ENCODE measurements at places on chromosomes 13 and 19.
A peak's percentile ranks its signal among the peaks of the same experiment; 100 is the strongest.

GRCh38 chr13:29886446-29886845, 36.0 kb upstream of the UBL3 start:
- H3K27me3 ChIP-seq, result no peaks in the 10 kb centered on the region
- H3K36me3 ChIP-seq, result no peaks in the 10 kb centered on the region
- DNase-seq, result no peak
- peaks cover 2% of the 10 kb centered on the region for H3K4me1 ChIP-seq

- H3K4me3 ChIP-seq, result no peak overlapping the region
- H3K27ac ChIP-seq, result no peak overlapping the region
- no peaks in the 10 kb centered on the region for H3K4me1 ChIP-seq
- no peak for DNase-seq
- no peaks in the 10 kb centered on the region for H3K36me3 ChIP-seq
- H3K27me3 ChIP-seq, result peaks cover 29% of the 10 kb centered on the region
These were observed 6.6 kb upstream of the SIGLEC12 start for GRCh38 chr19:51508059-51508733.

DNA sequence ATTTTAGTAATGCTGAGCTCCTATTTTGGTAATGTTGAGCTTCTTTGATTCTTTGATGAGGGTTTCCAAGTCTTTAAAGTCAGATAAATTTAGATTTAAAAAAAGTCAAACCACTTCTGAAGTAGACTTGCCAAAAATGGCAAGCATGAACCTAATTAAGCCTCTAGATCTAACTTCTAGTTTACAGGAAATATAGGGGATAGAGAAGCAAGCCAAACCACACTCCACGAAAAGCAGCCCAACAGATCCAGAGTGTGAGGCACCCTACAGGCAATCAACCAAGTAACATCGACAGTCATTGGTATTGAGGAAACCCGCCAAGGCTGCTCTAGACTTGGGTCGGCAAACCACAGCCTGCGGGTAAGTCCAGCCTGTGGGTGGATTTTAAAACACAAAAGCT, 3.7 kb downstream of the GGACT start:
- no peak for DNase-seq
- no peaks in the 10 kb centered on the region for H3K27me3 ChIP-seq
- no peak overlapping the region for H3K4me3 ChIP-seq
- H3K27ac ChIP-seq, result no peak overlapping the region
- H3K36me3 ChIP-seq, result peaks cover 4% of the 10 kb centered on the region

DNA sequence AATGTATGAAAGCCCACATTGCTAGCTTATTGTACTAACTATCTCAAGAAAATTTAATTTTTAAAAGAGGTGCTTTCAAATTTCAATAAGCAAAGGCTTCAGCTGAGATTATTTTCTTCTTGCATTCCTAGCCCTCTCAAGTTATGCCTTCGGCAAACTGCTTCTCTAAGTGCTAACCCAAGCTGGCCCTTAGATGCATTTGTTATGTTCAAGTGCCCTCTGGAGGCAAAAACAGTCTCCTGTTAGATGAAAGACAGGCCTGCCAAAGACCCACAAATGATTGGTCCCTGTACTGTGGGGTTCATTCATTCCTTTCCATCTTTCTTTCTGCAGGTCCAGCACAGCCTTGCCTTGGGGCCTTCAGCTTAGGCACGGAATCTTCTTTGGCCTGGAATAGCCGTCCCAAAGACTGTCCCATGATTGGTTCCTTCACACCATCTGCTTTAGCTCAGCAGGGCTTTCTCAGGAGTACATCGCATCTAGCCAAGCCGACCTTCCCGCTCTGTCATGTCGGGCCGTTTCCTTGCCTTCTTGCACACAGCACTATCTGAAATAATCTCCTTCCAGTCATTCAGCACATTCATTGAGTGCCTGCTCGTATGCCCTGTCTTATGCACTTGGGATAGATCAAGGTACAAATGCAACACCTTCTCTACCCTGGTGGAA, 26.4 kb upstream of the TPTE2 start:
- H3K4me1 ChIP-seq, result no peaks in the 10 kb centered on the region
- H3K27me3 ChIP-seq, result no peaks in the 10 kb centered on the region
- DNase-seq, result peak; percentile 27
- no peaks in the 10 kb centered on the region for H3K36me3 ChIP-seq
- no peak overlapping the region for H3K27ac ChIP-seq
- no peak overlapping the region for H3K4me3 ChIP-seq

DNA sequence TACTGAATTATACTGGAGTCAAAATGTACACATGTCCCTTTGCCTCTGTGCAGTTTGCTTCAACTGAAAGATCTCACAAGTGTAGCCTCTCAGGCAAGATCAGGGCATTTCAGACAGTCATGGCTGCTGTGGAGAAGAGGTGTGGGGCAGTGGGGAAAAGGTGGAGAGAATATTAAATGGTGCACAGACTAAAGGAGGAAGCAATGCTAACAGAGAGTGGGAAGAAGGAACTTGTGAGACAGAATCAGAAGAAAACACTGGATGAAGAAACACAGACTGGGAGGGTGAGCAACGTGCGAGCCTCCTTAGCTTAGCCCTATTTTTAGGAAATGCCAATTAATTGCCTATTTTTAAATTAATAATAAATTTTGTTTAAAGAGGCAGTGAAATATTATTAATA, 49.6 kb upstream of the RAP2A start:
- no peak overlapping the region for H3K4me3 ChIP-seq
- no peaks in the 10 kb centered on the region for H3K4me1 ChIP-seq
- DNase-seq, result no peak
- no peak overlapping the region for H3K27ac ChIP-seq

DNA sequence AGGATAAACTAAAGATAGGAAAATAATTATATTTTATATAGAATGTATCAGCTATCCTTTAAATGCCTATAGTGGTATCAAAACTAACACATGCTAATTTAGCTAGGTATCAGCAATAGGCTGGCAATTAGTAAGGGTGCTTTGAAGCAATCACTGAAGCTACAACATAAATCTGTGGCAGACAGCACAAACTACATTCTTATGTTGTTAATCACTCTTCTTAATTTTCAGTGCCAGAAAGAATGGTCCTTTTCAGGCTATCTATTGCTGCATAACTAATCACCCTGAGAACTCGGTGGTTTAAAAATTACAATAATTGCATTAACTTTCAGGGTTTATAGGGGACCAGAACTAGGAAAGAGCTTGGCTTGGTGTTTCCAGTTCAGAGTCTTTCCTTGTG, 963.1 kb downstream of the EFNB2 start:
- no peaks in the 10 kb centered on the region for H3K27me3 ChIP-seq
- no peak overlapping the region for H3K27ac ChIP-seq
- no peaks in the 10 kb centered on the region for H3K36me3 ChIP-seq
- DNase-seq, result peak; percentile 17

DNA sequence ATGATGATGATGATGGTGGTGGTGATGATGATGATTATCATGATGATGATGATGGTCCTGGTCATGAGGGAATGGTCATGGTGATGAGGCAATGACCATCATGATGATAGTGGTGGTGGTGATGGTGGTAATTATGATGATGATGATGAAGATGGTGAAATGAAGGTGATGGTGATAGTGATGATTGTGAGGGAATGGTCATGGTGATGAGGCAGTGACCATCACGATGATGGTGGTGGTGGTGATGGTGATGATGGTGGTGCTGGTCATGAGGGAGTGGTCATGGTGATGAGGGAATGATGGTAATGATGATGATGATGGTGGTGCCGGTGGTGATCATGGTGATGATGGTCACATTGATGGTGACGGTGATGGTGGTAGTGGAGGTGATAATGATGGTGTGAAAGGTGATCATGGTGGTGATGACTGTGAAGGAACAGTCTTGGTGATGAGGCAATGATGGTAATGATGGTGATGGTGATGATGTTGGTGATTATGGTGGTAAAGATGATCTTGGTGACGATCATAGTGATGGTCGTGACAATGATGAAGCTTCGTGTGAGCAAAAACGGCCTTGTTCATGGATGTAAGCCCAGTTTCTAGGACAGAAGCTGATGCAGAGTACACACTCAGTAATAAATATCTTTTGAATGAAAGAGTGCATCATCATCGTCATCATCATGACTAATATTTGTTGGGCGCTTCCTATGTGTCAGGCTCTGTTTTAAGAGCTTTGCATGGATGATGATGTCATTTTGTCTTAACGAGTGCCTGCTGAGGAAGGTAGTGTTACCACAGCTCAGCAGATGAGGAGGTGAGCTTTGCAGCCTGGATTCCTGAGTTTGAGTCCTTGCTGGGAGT, 17.3 kb downstream of the SBK2 start:
- H3K4me1 ChIP-seq, result peaks cover 6% of the 10 kb centered on the region
- no peaks in the 10 kb centered on the region for H3K27me3 ChIP-seq
- no peak overlapping the region for H3K4me3 ChIP-seq
- H3K36me3 ChIP-seq, result peaks cover 14% of the 10 kb centered on the region
- no peak overlapping the region for H3K27ac ChIP-seq

- H3K4me1 ChIP-seq, result no peaks in the 10 kb centered on the region
- H3K36me3 ChIP-seq, result no peaks in the 10 kb centered on the region
- no peaks in the 10 kb centered on the region for H3K27me3 ChIP-seq
- no peak overlapping the region for H3K4me3 ChIP-seq
These were observed 119.1 kb downstream of the IER2 start for GRCh38 chr19:13269348-13269747.

GRCh38 chr19:18865973-18866799, 29.8 kb downstream of the CERS1 start:
- no peak overlapping the region for H3K27ac ChIP-seq
- peak; percentile 54 for DNase-seq
- H3K27me3 ChIP-seq, result no peaks in the 10 kb centered on the region
- H3K4me3 ChIP-seq, result no peak overlapping the region

- peaks cover 17% of the 10 kb centered on the region for H3K4me1 ChIP-seq
- H3K4me3 ChIP-seq, result no peak overlapping the region
- H3K27ac ChIP-seq, result no peak overlapping the region
- no peak for DNase-seq
- H3K27me3 ChIP-seq, result no peaks in the 10 kb centered on the region
These were observed 23.3 kb downstream of the WTIP start for GRCh38 chr19:34504809-34505291.

GRCh38 chr19:478976-479375, 17.3 kb upstream of the MADCAM1 start:
- no peak for DNase-seq
- peaks cover 3% of the 10 kb centered on the region for H3K27me3 ChIP-seq
- H3K36me3 ChIP-seq, result no peaks in the 10 kb centered on the region

DNA sequence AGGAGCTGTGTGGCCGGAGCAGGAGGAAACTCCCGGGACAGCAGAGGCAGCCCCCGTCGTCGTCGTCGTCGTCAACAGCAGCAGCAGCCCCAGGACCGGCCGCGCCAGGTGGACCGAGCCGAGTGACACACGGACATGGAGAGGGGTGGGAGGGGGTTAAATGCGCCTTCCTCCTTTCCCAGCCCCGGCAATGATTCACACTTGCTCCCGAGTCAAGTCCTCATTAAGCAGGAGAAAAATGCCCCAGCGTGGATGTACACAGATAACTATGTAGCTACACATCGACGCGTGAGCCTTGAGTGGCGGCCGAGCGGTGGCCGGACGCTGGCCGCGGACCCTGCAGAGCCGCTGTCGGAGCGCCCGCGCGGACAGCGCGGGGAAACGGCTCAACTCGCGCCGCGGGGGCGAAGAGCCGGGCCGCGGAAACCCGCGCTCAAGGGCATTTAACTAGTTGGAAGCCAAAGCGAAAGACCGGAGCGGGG, 645 bp downstream of the UBL3 start:
- H3K36me3 ChIP-seq, result no peaks in the 10 kb centered on the region
- peak; percentile 84 for DNase-seq
- peaks cover 2% of the 10 kb centered on the region for H3K4me1 ChIP-seq
- H3K4me3 ChIP-seq, result peak overlapping the region; percentile 98
- H3K27ac ChIP-seq, result peak overlapping the region; percentile 35
- H3K27me3 ChIP-seq, result no peaks in the 10 kb centered on the region

GRCh38 chr19:2214251-2214650, 21.9 kb downstream of the PLEKHJ1 start:
- H3K27me3 ChIP-seq, result no peaks in the 10 kb centered on the region
- no peak overlapping the region for H3K4me3 ChIP-seq
- H3K4me1 ChIP-seq, result peaks cover 17% of the 10 kb centered on the region
- DNase-seq, result no peak
- H3K36me3 ChIP-seq, result peaks cover 93% of the 10 kb centered on the region

DNA sequence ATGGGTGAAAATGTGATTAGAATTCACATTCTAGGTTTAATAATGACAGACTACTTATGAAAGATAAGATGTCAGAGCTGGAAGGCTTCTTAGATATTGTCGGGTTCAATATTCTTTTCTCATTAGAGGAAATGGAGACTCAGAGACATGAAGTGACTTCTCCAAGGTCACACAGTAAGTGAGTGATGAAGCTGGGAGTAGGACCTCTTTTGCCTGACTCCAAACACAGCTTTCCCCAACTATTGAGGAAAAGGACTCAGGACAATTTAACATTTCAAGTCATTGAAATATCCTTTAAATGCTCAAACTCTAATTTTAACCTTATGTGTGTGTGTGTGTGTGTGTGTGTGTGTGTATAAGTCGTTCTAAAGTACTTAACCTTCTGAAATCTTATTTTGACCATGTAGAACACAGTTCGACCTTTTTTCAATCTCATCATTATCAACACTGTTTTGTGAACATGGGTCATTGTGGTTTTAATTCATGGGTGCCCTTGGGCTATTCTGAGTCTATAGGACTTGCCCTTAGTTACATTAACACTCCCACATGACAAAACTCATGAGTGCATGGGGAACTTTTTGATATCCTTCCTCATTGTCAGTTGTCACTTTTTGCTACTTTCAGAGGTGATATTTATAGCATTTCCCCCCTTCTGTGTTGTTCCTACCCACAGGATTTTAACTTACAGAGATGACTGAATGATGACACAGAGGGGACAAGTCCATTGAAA, 53.0 kb downstream of the LRCH1 start:
- no peak for DNase-seq
- H3K27ac ChIP-seq, result peak overlapping the region; percentile 90
- no peak overlapping the region for H3K4me3 ChIP-seq
- no peaks in the 10 kb centered on the region for H3K27me3 ChIP-seq
- H3K4me1 ChIP-seq, result peaks cover 22% of the 10 kb centered on the region
- H3K36me3 ChIP-seq, result no peaks in the 10 kb centered on the region

DNA sequence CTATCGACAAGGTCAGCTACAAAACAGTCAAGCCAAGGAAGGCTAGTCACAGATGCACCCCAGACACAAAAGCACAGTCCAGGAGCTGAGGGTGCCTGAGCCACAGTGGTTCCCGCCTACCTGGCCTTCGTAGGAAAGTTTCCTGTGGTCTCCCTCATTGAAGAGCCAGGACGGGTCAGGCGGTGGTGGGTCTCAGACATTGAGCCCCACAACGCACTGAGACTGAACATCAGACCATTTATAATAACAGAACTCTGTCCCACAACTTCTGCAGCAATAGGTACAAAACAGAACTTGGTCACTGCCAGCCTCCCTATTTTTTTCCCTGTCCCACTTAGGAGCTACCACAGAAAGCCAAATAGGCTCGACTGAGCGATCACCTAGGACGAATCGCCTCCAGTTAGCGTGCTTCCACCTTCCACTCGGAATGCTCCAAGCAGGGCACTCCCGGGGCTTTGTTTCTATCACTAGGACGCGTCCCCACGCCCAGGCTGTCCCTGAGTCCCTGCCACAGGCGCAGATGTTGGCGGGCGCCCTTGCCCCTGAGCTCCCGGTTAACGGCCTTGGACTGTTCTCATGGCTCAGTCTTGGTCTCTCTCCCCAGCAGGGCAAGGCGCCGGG, 640 bp upstream of the ZNF544 start:
- no peaks in the 10 kb centered on the region for H3K27me3 ChIP-seq
- peak overlapping the region; percentile 85 for H3K4me3 ChIP-seq
- H3K36me3 ChIP-seq, result peaks cover 36% of the 10 kb centered on the region

Data from mesenchymal stem cell (in vitro differentiated cells and primary cell).